ENCODE measurements at places on chromosomes 5 and 9.

DNA sequence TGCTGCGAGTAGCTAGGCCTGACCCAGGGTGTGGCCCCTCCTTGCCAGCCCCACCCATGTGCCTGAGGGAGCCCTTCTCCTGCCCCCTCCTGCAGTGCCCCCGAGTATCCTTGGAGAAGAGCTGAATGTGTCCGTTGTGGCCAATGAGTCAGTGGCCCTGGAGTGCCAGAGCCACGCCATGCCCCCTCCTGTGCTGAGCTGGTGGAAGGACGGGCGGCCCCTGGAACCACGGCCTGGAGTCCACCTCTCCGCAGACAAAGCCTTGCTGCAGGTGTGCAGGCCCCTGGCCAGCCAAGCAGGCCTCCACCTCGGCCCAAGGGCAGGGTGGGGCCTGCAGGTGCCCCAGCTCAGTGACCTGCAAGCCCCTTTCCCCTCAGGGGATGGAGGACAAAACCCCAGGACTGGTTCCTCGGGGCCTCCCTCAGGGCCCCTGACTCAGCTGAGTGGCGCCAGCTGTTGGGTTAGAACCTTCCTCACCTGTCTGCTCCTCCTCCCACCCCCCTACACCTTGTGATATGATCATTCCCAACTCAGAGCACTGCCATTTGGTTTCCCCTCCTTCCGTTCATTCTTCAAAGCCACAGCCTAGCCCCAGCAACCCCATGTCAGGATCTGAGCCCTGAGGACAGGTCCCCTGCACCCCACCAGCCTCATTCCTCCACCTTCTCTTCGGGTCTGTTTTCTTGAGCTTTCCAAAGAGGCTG is 80.0 kb upstream of the ASS1 start:
- H3K27me3 ChIP-seq, result peaks cover 8% of the 10 kb centered on the region
- no peak overlapping the region for H3K4me3 ChIP-seq
- no peak for DNase-seq
- H3K4me1 ChIP-seq, result peaks cover 12% of the 10 kb centered on the region
- peaks cover 20% of the 10 kb centered on the region for H3K36me3 ChIP-seq

GRCh38 chr5:55538661-55539060 is 3.9 kb upstream of the PLPP1 start:
- H3K27me3 ChIP-seq, result peaks cover 7% of the 10 kb centered on the region
- H3K4me1 ChIP-seq, result peaks cover 11% of the 10 kb centered on the region
- peaks cover 4% of the 10 kb centered on the region for H3K36me3 ChIP-seq
- no peak overlapping the region for H3K4me3 ChIP-seq
- no peak overlapping the region for H3K27ac ChIP-seq

DNA sequence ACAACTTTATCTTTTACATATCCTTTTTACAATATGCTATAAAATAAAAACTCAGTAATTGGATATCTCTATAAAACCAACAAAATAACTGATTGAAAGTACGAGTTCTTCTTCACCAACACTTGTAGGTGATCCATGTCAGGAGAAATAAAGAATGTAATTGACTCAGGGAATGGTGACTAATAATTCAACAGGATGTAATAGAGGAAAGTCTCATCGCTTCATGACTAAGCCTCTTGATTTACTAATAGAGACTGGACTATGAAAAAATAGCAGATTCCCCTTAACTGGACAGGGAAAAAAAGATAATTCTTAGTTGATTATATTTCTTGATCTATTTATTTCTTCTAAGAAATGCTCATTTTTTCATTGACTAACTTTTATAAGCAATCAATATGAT is 507.7 kb upstream of the PTGER4 start:
- H3K36me3 ChIP-seq, result no peaks in the 10 kb centered on the region
- H3K4me1 ChIP-seq, result no peaks in the 10 kb centered on the region
- DNase-seq, result no peak
- H3K27me3 ChIP-seq, result peaks cover 1% of the 10 kb centered on the region
- H3K27ac ChIP-seq, result no peak overlapping the region

DNA sequence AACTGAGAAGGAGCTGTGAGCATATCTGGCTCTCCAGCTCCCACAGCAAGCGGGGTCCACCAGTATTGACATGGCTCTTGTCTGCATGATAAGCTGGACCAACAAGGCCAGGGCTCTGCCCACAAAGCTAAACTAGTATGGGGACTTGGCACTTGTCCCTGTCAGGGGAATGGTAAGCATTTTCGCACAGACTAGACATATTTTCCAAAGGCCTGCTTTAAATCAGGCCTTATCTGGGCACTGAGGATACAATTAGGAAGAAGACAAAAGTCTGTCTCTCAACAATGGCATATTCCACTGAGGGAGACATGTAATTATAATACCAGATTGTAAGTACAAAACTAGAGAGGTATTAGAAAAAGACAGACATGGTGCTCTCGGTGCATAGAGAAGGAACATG is 32.1 kb downstream of the CSF2 start:
- H3K4me1 ChIP-seq, result no peaks in the 10 kb centered on the region
- no peak overlapping the region for H3K4me3 ChIP-seq
- H3K27me3 ChIP-seq, result peaks cover 6% of the 10 kb centered on the region
